ENCODE measurements at places on chromosomes 7 and 10.

DNA sequence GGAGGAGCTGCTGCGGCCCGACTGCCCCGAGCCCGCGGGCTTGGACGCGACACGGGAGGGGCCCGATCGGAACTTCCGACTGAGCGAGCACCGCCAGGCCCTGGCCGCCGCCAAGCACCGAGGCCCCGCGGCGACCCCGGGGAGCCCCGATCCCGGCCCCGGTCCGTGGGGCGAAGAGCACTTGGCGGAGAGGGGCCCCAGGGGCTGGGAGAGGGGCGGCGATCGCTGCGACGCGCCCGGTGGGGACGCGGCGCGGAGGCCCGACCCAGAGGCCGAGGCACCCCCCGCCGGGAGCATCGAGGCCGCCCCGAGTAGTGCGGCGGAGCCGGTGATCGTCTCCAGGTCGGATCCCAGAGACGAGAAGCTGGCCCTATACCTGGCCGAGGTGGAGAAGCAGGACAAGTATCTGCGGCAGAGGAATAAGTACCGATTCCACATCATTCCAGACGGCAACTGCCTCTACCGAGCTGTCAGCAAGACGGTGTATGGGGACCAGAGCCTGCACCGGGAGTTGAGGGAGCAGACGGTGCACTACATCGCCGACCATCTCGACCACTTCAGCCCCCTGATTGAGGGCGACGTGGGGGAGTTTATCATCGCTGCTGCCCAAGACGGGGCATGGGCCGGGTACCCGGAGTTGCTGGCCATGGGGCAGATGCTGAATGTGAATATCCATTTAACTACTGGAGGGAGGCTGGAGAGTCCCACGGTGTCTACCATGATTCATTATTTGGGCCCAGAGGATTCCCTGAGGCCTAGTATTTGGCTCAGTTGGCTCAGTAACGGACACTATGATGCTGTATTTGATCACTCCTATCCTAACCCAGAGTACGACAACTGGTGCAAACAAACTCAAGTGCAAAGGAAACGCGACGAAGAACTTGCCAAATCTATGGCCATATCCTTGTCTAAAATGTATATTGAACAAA, 1.4 kb downstream of the OTUD1 start:
- peak; percentile 18 for DNase-seq

- no peak for DNase-seq
These were observed 11.0 kb downstream of the VSTM4 start for GRCh38 chr10:49104323-49104722.

DNA sequence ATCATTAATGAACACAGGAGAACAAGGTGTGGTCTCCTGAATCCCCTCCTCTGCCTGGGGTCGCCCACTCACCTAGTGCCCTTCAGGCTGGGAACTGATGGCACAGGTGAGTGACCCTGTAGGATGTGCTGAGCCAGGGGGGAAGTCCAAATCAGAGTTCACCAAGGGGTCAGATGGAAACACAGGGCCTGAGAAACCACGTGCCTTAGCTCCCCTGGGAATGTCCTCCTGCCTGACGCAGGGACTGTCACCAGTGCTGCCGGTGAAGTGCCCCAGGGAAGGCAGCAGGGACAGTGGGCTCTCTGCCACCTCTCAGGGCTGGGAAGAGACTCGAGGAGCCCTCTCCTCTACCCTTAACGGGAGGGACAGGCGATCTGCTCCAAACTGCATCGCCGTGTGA, 5.8 kb upstream of the PYROXD2 start:
- DNase-seq = no peak

GRCh38 chr10:50556237-50557120, 67.3 kb downstream of the SGMS1 start:
- no peak for DNase-seq

DNA sequence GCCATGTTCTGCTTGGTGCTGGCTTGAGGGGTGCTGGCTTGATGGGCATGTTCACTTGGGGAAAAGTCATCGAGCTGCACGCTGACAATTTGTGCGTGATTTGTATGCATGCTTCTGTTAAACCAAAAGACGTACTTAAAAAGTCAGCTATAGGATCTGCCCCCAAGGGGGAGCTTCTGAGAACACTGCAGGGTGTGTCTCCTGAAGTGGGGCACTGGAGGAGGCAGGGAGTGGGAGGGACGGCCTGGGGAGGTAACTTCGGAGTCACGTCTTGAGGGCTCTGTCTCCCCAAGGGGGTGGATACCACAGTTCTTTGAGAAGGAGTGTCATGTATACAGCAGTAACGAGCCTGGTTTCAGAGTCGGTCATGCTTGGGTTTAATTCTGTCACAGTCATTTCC, 406.5 kb downstream of the PLXNA4 start:
- DNase-seq = peak; percentile 75

- no peak for DNase-seq
These were observed 7.8 kb downstream of the RNF216 start for GRCh38 chr7:5773661-5774086.

DNA sequence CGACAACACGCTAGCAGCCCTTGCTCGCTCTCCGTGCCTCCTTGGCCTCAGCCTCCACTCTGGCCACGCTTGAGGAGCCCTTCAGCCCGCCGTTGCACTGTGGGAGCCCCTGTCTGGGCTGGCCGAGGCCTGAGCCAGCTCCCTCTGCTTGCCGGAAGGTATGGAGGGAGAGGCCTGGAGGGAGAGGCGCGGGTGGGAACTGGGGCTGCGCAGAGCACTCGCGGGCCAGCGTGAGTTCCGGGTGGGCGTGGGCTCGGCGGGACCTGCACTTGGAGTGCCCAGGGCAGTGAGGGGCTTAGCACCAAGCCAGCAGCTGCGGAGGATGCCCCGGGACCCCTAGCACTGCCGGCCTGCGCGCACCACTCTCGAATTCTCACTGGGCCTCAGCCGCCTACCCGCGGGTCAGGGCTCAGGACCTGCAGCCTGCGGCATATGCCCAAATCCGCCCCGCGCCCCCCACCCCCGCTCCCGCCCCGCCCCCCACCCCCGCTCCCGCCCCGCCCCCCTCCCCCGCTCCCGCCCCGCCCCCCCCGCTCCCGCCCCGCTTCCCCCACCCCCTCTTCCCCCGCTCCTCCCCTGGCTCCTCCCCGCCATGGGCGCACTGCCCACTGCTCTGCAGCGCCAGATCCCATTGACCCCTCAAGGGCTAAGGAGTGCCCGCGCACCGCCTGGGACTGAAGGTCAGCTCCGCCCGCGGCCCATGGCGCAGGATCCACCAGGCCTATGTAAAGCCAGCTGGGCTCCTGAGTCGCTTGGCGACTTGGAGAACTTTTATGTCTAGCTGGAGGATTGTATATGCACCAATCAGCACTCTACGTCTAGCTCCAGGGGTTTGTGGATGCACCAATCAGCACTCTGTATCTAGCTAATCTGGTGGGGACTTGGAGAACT, 15.9 kb upstream of the ACBD5 start:
- DNase-seq = no peak
